ENCODE measurements at places on chromosomes 4 and X. TPM values are rescaled to one million over a fixed set of nuclear protein-coding genes. Genes with fewer than 3 reads are reported as not detected.

The QRFPR gene
- total RNA-seq, result 13.8 TPM

The TSPAN6 gene
- 16.9 TPM for total RNA-seq

The PCDH19 gene
- total RNA-seq, result not detected

The CHRNA9 gene
- not detected for total RNA-seq

Measured in Caki2 (cell line).